ENCODE measurements at places on chromosomes 4 and X. TPM values are rescaled to one million over a fixed set of nuclear protein-coding genes. Genes with fewer than 3 reads are reported as not detected.
A peak's percentile ranks its signal among the peaks of the same experiment; 100 is the strongest.

NUDT10 gene
- total RNA-seq = 0.55 TPM

HSFX4 gene
- not detected for total RNA-seq

TMEM154 gene
- total RNA-seq = 10.6 TPM

KCND1 gene
- 0.97 TPM for total RNA-seq

CHIC1 gene
- total RNA-seq = 5.2 TPM

GRCh38 chrX:40146262-40147125 lies 48.7 kb upstream of the BCOR start:
- no peaks in the 10 kb centered on the region for H3K36me3 ChIP-seq
- peaks cover 62% of the 10 kb centered on the region for H3K4me1 ChIP-seq
- H3K27ac ChIP-seq = no peak overlapping the region
- H3K4me3 ChIP-seq = peak overlapping the region; percentile 52
- DNase-seq = peak; percentile 50

- H3K27me3 ChIP-seq = no peaks in the 10 kb centered on the region
- DNase-seq = no peak
- H3K27ac ChIP-seq = no peak overlapping the region
- no peak overlapping the region for H3K4me3 ChIP-seq
Measured at GRCh38 chr4:103948244-103949018, 228.6 kb upstream of the TACR3 start.

GRCh38 chr4:17063888-17064287 lies 165.4 kb upstream of the LDB2 start:
- H3K4me3 ChIP-seq = no peak overlapping the region
- no peaks in the 10 kb centered on the region for H3K4me1 ChIP-seq
- H3K36me3 ChIP-seq = no peaks in the 10 kb centered on the region
- H3K27ac ChIP-seq = no peak overlapping the region
- DNase-seq = no peak
- H3K27me3 ChIP-seq = no peaks in the 10 kb centered on the region

DNA sequence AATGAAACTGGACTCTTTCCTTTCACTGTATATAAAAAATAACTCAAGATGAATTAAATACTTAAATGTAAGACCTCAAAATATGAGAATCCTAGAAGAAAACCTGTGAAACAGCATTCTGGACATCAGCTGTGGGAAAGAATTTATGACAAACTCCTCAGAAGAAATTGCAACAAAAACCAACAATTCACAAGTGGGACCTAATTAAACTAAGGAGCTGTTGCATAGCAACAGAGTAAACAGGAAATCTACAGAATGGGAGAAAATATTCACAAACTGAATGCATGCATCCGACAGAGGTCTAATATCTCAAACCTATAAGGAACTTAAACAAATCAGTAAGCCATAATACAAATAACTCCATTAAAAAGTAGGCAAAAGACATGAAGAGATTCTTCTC lies 851.7 kb upstream of the PCDH10 start:
- DNase-seq = no peak
- no peak overlapping the region for H3K4me3 ChIP-seq
- H3K27ac ChIP-seq = no peak overlapping the region
- H3K36me3 ChIP-seq = no peaks in the 10 kb centered on the region
- no peaks in the 10 kb centered on the region for H3K27me3 ChIP-seq
- H3K4me1 ChIP-seq = no peaks in the 10 kb centered on the region

- DNase-seq = no peak
- H3K4me1 ChIP-seq = no peaks in the 10 kb centered on the region
- H3K4me3 ChIP-seq = no peak overlapping the region
- no peaks in the 10 kb centered on the region for H3K27me3 ChIP-seq
Measured at GRCh38 chr4:111977419-111977965, 167.8 kb upstream of the FAM241A start.

DNA sequence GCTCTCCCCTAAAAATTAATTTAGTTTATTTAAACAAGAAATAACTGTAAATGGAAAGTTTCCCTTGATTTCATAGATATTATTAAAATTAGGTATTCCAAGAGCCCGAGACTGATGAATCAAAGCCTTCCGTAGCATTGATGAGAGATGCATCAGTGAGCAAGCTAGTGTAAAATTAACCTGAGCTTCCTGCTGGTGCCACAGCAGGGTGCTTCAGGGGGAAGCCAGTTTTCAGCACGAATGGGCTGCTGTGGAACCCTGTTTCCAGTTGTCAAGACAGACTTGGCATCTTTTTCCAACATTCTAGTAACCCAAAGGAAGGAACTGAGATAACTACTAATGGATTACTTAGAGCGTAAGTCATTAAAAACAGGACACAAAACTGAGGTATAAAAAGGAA lies 221.7 kb downstream of the RBMX2 start:
- H3K27me3 ChIP-seq = no peaks in the 10 kb centered on the region
- H3K27ac ChIP-seq = no peak overlapping the region
- H3K4me1 ChIP-seq = no peaks in the 10 kb centered on the region

GRCh38 chrX:14017399-14017798 lies 12.3 kb downstream of the GEMIN8 start:
- no peaks in the 10 kb centered on the region for H3K27me3 ChIP-seq
- no peaks in the 10 kb centered on the region for H3K4me1 ChIP-seq
- no peak overlapping the region for H3K27ac ChIP-seq
- H3K36me3 ChIP-seq = peaks cover 14% of the 10 kb centered on the region

DNA sequence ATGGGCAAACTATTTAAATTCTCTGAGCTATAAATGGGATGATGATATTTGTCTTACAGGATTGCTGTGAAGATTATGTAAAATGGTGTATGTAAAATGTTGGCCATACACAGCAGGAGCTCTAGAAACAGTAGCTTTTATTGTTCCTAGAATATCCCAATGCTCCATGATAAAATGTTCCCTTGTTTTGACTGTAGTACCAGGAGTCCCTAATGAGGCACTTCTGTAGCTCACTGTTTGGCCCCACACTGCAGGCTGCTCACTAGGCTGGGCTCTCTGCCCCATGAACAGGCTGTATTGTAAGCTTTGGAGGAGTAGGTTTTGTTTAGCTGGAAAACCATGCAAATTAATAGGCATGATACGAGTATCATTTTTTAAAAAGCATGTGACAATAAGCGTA lies 3.3 kb upstream of the FGA start:
- H3K36me3 ChIP-seq = no peaks in the 10 kb centered on the region
- no peak for DNase-seq
- H3K4me3 ChIP-seq = no peak overlapping the region
- no peaks in the 10 kb centered on the region for H3K4me1 ChIP-seq

DNA sequence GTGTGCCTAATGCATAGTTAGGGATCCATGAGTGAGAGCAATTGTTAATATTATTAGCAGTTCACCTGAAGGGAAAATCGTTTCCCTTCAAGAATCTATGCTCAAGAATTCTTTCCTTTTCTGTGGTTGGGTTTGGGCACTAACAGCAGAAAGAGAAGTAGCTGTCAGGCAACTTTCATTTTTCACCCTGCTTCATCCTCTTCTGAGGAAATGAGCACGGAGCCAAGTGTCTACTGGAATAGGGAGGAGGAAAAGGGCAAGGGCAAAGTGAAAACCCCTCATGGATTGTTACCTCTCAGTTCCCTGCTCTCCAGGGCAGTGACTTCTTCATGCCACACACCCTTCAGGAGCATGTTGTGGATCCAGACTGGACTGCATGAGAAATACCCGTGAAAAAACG lies 2.6 kb upstream of the HPGDS start:
- H3K4me3 ChIP-seq = no peak overlapping the region
- no peak for DNase-seq
- H3K36me3 ChIP-seq = no peaks in the 10 kb centered on the region
- no peaks in the 10 kb centered on the region for H3K4me1 ChIP-seq

GRCh38 chrX:40007131-40007755 lies 90.5 kb downstream of the BCOR start:
- no peak overlapping the region for H3K4me3 ChIP-seq
- DNase-seq = no peak
- H3K27ac ChIP-seq = no peak overlapping the region
- H3K4me1 ChIP-seq = peaks cover 26% of the 10 kb centered on the region
